Pulmonary artery endothelial cell (primary cell): ENCODE measurements at places on chromosomes 11 and 22. TPM values are rescaled to one million over a fixed set of nuclear protein-coding genes. Genes with fewer than 3 reads are reported as not detected.

- DNase-seq, result no peak
These were observed 38.4 kb upstream of the CLMP start for GRCh38 chr11:123233280-123233974.

DNA sequence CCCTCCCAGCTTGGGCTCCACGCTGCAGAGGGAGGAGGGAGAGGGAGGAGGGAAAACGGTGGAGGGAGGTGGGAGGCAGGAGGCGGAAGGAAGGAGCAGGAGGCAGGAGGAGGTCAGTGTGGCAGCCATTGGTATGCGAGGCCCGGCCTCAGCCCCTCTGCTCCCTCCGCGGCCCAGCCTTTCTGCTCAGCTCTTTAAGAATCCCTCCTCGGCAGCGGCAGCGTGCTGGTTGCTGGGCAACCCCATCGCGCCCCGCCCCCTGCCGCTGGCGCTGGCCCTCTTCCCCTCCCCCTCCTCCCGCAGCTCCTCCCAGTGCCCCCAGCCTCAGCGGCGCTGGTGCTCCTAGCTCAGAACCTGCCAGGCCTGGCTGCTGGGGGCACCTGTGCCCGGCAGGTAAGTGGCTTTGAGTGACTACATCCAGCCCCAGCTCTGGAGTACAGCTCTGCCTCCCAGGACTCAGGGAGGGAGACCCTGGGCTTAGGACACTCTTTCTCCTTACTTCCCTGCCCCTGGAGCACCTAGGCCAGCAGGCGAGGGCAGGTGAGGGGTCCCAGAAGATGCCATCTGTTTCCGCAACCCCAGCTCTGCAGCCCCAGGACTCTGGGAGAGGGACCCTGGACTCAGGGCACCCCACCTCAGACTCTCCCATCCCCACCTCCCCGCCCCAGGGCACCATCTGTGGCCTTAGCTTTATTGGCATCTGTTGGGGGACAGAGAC, 7.2 kb upstream of the FLRT1 start:
- DNase-seq, result no peak

The OR10D3 gene
- not detected in 2 replicates for total RNA-seq

The OR4B1 gene
- not detected in 2 replicates for total RNA-seq

The CRYBB2 gene
- not detected in 2 replicates for total RNA-seq

The GLYATL1B gene
- not detected in 2 replicates for total RNA-seq

- DNase-seq, result no peak
These were observed 2.7 kb upstream of the CHST1 start for GRCh38 chr11:45667929-45668680.

The MMP1 gene
- total RNA-seq, result 450 and 1,378 TPM in 2 replicates

- peak; percentile 7 for DNase-seq
These were observed 195.3 kb downstream of the BRD1 start for GRCh38 chr22:49632199-49633009.

- no peak for DNase-seq
These were observed 6.1 kb downstream of the CDC42EP1 start for GRCh38 chr22:37566329-37566837.

GRCh38 chr11:27241311-27242122, 121.5 kb downstream of the CCDC34 start:
- no peak for DNase-seq

GRCh38 chr11:74371269-74372052, 26.8 kb downstream of the PGM2L1 start:
- DNase-seq, result peak; percentile 2

- no peak for DNase-seq
These were observed 11.1 kb downstream of the FOLR3 start for GRCh38 chr11:72146625-72147024.

The INPP5J gene
- total RNA-seq, result 0.20 and 0.25 TPM in 2 replicates

DNA sequence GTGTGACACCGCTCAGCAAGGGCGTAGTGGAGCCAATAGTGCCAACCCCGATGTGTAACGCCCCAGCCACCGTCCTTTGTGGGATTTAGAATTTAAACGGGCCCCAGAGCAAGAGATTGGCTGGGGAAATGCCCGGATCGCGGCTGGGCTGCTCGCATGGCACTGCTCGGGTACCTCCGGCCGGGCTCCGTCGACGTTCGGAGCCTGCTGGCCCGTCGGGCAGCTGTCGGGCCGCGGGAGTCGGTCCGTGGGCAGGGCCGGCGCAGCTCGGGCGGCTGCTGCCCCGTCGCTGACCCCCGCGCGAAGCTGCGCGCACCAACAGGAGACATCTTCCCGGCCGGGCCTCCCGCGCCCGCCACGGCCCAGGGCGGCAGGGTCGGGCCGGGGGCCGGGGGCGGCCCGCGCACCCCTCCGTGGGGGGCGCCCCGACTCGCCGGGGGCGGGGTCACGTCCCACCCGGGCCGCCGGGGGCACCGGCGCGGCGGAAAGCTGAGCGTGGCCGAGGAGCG, 1.3 kb upstream of the KDM2A start:
- DNase-seq, result no peak

The ROBO4 gene
- 186 and 220 TPM in 2 replicates for total RNA-seq
